Heart left ventricle (tissue), 16 donors: ENCODE measurements at places on chromosomes 11 and 22. TPM values are rescaled to one million over a fixed set of nuclear protein-coding genes. Genes with fewer than 3 reads are reported as not detected.

DNA sequence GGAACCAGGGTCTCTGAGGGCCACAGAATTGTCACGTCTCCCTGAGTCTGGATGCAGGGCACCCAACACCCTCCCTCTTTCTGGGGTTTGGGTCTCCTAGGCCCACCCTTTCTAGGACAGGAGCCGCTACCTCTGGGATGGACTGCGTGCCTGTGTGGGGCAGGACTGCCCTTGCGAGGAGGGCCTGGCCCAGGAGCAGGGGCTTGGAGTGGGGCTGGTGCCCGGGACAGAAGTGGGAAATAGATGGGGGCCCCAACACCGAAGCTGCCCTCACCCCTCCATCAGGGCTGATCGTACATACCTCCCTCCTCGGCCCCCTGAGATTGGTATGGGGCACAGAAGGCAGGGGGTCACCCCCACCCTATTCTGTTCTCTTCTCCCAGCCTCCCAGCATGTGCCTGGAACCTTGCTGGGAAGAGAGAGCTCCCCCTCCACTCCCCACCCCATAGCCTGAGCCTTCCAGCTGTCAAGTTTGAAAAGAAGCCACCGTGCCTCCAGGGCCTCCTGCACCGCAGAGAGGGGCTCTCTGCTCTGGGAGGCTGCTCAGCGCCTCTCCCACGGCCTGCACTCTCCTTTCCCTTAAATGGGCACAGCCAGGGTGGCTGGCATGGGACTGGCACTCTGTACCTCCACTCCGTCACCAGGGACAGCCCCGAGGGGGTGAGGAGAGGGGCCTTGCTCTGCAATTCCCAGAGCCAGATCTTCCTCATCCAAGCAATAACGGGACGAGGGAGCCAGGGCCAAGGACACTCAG lies 1.8 kb downstream of the LRRC10B start:
- DNase-seq = no peak

DNA sequence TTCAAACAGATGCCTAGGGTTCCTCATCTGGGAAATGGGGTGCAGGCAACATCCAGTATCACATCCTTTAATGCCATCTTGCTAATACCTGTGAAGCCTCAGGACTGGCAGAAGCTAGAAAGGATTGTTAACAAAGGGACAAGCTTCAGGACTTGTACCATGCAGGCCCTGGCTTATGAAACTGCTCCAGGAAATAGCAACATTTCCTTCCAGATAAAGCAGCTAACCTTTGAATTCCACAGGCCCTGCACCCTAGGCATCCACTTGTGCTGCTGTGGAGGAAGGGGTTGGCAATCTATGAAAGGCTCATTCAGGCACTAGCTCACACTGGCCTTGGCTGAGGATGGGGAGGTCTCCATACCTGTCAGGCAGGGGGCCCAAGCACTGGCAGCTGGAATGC lies 87.2 kb downstream of the BTBD10 start:
- DNase-seq = no peak

DNA sequence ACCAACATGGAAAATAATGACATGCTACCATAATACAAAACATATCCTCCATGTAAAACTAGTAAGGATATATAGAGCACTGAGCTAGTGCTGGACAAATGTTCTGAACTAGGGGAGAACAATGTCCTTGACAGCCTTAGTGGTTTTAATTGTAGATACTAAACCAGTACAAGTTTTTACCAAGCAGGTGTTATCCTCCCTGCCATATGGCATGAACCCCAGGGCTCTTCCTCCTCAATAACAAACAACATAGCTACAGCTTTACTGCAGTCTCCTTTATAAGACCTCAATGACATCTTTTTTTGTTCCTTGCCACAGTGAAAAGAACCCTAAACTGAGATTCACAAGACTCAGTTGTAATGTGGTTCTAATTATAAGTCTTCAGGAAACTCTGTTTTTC lies 70.2 kb upstream of the GDPD4 start:
- DNase-seq = no peak

DNA sequence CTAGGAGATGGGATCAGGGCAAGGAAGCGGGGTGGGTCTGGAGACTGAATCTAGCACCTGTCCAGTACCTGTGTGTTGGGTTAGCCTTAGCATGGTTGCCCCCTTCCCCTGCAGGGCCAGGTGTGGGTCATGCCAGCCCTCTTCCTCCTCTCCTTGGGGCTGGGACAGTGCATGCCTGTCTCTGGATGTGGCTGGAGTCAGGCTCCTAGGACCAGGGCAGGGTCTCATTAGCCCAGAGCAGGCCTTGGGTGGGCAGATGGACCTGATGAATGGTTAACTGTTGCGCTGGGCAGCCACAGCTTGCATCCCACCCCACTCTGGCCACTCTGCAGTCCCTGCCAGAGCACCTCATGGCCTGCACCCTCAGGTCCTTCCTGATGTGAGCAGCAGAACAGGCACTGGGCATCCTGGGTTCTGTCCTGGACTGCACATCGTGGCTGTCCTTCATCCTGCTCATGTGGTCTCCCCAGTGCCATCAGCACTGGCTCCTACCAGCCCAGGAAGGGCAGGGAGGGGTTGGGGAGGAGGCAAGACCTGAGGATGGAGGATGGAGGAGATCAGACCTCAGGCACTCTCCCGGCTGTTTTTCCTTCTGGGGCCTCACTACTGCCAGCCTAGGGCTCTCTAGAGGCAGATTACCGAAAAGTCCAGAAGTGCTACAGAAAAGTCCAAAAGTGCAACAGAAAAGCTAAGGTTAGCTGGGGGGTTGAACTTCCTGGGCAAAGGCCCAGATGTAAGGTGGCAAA lies 12.8 kb upstream of the CHRM1 start:
- DNase-seq = no peak

GRCh38 chr22:38963872-38964271 lies 6.5 kb downstream of the APOBEC3A start:
- no peak for DNase-seq

- no peak for DNase-seq
Observed at GRCh38 chr11:75509020-75509720, 16.6 kb downstream of the GDPD5 start.

GRCh38 chr22:26837784-26838470 lies 180.5 kb downstream of the MIAT start:
- DNase-seq = no peak

GRCh38 chr11:75549370-75549958 lies 12.6 kb upstream of the SERPINH1 start:
- DNase-seq = no peak

DNA sequence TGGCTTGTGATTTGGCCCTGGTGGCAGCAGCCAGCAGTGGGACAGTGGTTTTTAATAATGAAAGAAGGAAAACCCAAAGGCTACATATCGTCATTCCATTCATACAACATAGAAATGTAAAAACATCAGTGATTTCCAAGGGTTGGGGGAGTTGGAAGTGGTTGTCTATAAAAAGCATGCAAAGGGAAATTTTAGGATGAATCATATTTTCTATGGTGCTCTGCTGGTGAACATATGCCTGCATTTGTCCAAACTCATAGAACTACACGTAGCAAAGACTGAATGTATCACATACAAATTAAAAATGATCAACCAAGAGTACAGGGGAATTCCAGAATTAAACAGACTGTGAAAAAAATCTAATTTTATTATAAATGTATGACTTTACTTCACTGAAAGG lies 11.1 kb downstream of the OR5B3 start:
- DNase-seq = no peak

- no peak for DNase-seq
Observed at GRCh38 chr11:131186629-131187101, 183.8 kb upstream of the NTM start.

DNA sequence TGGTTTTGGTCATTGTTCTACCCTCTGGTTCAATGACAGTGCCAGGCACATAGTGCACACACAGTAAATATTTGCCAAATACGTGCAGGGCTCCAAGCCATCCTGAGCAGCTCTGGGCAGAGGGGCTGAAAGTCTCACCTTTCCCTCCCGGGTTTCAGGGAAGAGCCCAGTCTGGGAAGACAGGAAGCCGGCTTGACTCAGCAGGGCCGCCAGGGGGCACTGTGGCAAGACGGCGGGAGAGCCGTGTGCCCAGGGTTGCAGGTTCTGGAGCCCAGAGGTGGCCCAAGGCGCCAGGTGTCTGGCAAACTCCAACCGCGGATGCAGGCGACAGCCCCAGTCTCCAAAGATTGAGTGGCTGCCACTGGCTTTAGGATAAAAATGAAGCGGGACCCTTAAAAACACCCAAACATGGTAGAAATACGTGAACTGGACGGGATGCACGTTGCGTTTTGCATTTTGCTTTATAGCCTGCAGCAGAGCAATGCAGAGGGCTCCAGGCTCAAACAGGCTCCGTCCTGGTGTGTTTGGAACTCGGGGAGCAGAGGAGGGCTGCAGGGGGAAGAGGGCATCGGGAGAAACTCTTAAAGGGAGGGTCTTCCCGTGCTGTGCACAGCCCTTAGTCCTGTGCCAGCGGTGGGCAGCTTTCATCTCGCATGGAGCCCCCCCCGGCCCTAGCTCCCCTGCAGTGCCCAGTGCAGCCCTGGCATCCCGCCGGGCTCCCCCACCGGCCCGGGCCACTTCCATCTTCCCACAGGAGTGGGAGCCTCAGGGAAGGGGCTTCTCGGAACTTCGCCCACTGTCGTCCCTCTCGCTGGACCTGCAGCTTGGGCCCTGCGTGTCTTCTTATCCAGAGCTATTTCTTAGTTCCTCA lies 10.7 kb downstream of the KRTAP5-5 start:
- DNase-seq = no peak

The MS4A7 gene
- polyA plus RNA-seq = 3.5 TPM

The CCDC87 gene
- polyA plus RNA-seq = 0.15 TPM

The APOL5 gene
- 0.07 TPM for polyA plus RNA-seq

The OR4A16 gene
- not detected for polyA plus RNA-seq

The CLTCL1 gene
- 9.3 TPM for polyA plus RNA-seq

The NXPE1 gene
- polyA plus RNA-seq = 0.08 TPM

The ARSA gene
- 16.7 TPM for polyA plus RNA-seq

The ART5 gene
- 0.72 TPM for polyA plus RNA-seq

The C22orf39 gene
- 48.7 TPM for polyA plus RNA-seq

The EFCAB6 gene
- 0.65 TPM for polyA plus RNA-seq

The THOC5 gene
- polyA plus RNA-seq = 25.5 TPM

The CD151 gene
- polyA plus RNA-seq = 560 TPM
